ENCODE measurements at places on chromosomes 3 and 15. TPM values are rescaled to one million over a fixed set of nuclear protein-coding genes. Genes with fewer than 3 reads are reported as not detected.

GOLGA6L7 gene
- not detected for total RNA-seq

AGBL1 gene
- total RNA-seq: not detected

CIB2 gene
- 31.3 TPM for total RNA-seq

ASB14 gene
- total RNA-seq: not detected
